ENCODE measurements at places on chromosomes 11 and 22.
A peak's percentile ranks its signal among the peaks of the same experiment; 100 is the strongest.

GRCh38 chr11:12679471-12679870, 5.2 kb downstream of the TEAD1 start:
- no peaks in the 10 kb centered on the region for H3K36me3 ChIP-seq
- H3K27ac ChIP-seq: no peak overlapping the region
- peaks cover 84% of the 10 kb centered on the region for H3K27me3 ChIP-seq

- DNase-seq: no peak
- H3K27ac ChIP-seq: no peak overlapping the region
- peaks cover 8% of the 10 kb centered on the region for H3K4me1 ChIP-seq
- no peak overlapping the region for H3K4me3 ChIP-seq
Measured at GRCh38 chr22:41664490-41664889, 24.2 kb downstream of the SNU13 start.

DNA sequence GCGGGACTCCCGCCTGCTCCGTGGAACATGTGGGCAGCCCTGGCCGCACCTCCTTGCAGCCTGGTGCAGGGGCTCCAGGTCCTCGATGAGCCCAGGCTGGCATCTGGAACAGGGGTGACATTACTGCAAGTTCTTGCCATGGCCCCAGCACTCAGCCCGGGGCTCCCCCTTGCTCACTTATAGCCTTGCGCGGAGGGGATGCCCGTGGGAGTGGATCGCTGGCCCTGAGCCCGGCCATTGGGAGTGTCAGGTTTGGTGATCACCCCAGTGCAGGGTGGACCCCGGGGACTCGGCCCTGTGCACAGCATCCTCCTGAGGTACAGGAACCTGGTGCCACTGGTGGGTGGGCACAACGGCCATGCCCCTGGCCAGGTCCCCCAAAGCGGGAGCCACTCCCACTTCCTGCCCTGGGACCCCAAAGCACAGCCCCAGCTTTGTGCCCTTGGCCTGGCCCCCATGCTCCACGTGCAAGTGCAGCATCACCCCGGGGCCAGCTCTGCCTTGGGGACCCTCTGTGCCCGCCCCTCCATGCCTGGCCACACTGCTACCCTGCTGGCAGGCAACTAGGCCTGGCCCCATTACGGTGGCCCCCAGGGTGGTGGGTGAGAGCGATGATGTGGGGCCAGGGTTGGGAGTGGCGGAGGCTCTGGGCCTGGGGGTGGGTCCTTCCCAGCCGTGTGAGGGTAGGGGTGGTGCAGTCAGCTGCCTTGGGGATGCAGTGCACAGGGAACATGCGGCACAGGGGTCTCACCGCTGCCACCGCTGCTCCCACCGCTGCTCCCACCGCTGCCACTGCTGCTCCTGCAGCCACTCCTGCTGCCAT, 439.8 kb downstream of the TBC1D22A start:
- DNase-seq: no peak
- no peaks in the 10 kb centered on the region for H3K4me1 ChIP-seq
- H3K27me3 ChIP-seq: no peaks in the 10 kb centered on the region
- no peaks in the 10 kb centered on the region for H3K36me3 ChIP-seq

DNA sequence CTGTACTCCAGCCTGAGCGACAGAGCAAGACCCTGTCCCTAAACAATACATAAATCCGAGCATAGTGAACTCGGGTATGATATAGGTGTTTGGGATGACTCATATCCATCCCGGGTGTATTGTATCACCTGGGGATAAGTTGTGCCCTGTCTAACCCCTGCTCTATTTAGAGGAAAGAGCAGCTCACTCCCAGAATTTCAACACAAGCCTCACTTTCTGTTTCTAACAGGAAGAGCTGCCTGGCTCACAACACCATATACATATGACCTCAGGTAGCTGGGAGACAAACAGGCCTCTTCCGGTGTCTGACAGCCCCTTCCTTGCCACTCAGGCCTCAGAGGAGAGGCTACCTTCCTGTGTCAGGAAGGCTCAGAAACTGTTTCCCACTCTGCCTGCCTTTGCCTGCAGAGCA, 9.9 kb upstream of the MICALL1 start:
- peaks cover 33% of the 10 kb centered on the region for H3K4me1 ChIP-seq
- peaks cover 17% of the 10 kb centered on the region for H3K36me3 ChIP-seq
- H3K27me3 ChIP-seq: no peaks in the 10 kb centered on the region
- H3K4me3 ChIP-seq: peak overlapping the region; percentile 53
- H3K27ac ChIP-seq: peak overlapping the region; percentile 91
